ENCODE measurements at places on chromosomes 7 and 10.

- DNase-seq = no peak
Observed at GRCh38 chr7:70730451-70731110, 401.4 kb upstream of the GALNT17 start.

DNA sequence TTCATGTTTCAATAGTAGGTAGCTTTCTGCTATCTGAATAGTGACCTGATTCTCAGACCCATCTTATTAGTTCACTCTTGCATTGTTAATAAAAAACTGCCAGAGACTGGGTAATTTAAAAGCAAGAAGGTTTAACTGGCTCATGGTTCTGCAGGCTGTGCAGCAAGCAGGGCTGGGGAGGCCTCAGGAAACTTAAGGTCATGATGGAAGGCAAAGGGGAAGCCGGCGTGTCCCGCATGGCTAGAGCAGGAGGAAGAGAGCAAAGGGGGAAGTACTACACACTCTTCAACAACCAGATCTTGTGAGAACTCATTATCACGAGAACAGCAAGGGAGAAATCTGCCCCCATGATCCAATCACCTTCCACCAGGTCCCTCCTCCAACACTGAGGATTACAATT lies 185.2 kb upstream of the PITRM1 start:
- DNase-seq = no peak

- DNase-seq = no peak
Observed at GRCh38 chr7:129827467-129827990, 125.2 kb downstream of the UBE2H start.

GRCh38 chr7:151404216-151405011 lies 5.4 kb downstream of the WDR86 start:
- DNase-seq = no peak

DNA sequence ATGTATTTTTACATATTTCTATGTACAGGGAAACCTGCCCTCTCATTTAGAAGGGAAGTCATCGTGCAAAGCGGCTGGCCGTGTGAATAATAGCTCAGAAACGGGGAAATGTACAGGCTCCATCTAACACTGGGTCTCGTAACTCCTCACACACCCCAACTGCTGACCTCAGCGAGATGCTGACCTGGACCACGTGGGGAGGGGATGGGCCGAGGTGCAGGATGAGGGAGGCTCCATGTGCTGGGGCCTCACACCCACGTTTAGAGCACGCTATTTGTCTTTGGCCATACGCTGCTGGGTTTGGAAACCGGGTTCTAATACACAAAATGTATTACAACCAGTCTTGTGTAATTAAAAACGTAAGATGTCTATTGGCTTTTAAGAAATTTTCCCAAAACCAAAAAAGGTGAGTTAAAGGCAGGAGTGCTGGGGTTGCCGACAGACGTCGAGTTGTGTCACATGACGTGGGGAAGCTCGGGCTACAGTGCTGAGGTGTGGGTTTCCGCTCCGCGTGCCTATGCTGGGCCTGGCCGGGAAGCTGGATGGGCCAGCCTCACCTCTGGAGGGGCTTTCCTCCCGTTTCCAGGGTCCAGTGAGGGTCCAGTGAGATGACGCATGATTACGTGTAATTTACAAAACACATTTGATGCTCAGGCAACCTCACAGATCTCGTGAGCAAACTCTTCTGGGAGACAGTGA lies 215.6 kb downstream of the DNAJB6 start:
- no peak for DNase-seq

DNA sequence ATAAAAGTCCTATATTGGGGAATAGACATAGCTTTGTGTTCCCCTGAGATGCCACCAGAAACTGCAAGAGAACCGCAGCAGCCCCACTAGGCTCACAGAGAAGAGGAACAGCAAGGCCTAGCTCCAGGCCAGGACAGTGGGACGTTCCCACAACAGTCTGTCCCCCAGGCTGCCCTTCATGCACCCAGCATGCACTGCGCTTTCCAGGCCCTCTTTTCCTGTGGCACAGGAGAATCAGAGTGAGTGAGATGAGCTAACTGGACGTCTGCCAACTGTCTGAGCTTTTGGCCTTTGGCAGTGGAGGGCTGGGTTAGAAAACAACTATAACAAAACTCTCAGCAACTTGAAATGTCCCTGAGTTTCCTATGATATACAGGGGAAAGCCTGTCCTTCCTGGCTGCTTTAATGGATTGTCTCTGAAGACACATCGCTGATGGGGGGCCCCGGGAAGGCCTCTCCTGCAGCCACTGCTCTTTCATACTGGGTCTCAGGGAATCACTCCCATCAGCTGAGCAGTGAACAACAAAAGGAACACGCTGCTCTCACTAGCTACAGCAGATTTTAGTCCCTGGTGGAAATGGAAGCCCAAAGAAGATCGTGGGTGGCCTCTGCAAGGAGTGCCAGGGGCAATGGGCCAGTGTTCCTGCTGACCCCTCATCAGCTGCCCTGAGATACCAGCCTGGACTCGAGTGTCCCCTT lies 53.5 kb downstream of the PODXL start:
- DNase-seq = peak; percentile 37

DNA sequence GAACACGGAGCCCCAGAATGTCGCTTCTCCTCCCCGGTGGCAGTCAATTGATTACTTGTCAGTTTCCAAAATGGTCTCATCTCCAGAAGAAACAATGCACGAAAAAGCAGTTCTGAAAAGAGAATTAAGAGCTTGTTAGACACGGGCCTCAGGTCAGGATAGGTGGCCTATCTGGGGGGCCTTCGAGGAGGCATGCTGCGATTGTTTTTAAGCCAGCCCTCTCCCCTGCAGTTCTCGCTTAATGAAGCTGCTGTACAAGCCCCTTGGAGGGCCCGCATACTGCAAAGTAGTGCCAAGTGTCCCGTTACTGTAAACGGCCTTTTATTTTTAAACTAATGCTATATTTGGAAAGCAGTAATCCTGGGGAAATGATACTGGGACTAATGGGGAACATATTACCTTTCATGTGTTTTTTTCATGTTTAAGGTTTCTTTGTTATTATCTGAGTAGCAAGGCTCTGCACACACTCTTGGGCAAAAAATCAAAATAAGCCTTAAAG lies 114.8 kb upstream of the TCF7L2 start:
- DNase-seq = no peak

- no peak for DNase-seq
Observed at GRCh38 chr10:7308826-7309225, 102.0 kb downstream of the SFMBT2 start.

- DNase-seq = no peak
Observed at GRCh38 chr7:151299940-151300645, 41.5 kb upstream of the NUB1 start.

DNA sequence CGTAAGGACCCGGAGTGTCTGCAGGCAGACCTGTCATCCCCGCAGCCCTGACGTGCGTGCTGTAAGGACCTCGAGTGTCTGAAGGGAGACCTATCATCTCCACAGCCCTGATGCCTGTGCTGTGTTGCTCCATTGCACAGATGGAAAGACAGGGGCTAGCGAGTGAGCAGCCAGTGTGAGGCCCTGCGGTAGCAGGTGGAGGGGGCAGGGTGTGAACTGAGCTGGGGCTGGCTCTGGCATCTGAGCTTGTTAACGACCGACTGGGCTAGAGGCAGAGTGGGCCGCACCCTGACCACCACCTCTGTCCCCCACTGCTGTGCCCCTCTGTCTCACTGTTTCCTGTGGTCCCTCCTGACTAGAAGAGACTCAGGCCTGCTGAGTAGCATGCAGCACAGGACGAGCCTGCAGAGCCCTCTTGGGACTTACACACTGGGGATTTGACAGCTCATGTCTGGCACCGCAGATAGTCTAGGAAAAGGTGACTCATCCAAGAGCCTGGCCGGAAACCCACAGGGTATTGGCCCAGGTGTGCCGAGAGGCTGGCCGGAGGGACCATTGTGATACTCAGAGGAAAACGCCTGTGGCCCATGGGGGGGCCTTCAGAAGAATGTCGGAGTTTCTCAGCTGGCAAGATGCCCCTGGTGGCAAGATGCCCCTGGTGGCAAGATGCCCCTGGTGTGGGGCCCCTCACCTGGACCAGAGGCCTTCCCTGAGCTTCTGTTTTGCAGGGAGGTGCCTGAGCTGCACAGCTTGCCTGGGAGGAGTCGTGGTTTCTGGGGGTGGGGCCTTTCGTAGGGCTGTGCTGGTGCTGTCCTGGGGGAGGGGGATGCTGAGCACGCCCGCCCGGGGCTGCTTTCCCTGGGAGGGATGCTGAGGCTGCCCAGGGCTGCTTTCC lies 34.3 kb downstream of the INPP5A start:
- DNase-seq = peak; percentile 65

- no peak for DNase-seq
Observed at GRCh38 chr10:104622175-104622574, 18.9 kb upstream of the SORCS3 start.

- no peak for DNase-seq
Observed at GRCh38 chr10:78053211-78053868, 19.7 kb downstream of the RPS24 start.

DNA sequence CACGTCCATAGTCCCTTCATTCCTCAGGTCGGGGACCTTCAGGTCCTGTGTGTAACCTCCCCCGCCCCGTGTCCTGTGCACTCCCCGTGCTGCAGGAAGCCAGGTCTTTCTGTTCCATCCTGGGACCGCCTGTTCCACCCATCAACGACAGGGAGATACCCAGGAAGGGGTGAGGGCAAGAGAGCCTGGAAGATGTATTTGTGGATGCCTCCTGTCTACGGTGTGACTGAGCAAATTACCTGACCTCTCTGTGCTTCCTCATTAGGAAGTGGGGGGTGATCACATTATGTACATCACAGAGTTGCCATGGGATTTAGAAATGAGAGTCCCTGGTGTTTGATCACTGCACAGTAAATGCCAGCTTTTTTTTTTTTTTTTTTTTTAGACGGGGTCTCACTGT lies 46.3 kb downstream of the GRID2IP start:
- no peak for DNase-seq

- DNase-seq = no peak
Observed at GRCh38 chr7:43021431-43021830, 89.3 kb downstream of the MRPL32 start.

DNA sequence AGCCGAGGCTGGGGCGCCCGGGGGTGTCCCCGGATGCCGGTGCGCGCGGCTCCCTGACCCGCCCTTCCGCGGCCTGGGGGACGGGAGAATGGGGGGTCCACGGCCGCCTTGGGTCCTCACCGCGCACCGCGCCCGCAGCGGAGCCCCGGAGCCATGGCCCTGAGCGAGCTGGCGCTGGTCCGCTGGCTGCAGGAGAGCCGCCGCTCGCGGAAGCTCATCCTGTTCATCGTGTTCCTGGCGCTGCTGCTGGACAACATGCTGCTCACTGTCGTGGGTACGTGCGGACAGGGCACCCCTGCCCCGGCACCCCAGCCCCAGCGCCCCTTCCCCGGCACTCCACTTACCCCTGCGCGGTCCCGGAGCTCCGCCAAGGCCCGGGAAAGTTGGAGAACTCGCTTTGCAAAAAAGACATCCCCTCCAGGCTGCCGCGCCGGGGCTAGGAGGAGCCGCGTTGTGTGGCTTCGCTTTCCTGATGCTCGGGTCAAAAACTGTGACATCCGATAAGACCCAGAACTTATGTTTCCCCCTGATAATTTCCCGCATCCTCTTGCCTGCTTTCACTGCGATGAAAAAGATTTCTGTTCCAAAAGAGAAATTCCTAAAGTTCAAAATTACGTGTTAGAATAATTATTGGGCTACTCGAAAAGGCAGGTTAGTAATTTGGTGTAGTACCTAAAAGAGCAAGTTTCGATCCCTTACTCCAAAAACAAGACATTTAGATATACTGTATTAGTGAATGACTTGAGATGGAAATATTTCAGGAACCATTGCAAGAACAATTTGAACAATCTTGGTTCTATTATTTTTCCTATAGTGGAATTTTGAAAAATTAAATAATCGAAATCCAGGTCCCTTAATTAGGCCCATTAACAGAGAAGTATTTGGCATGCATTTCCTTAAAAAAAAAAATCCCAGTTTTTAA lies 888 bp downstream of the SLC18A2 start:
- DNase-seq = peak; percentile 3

DNA sequence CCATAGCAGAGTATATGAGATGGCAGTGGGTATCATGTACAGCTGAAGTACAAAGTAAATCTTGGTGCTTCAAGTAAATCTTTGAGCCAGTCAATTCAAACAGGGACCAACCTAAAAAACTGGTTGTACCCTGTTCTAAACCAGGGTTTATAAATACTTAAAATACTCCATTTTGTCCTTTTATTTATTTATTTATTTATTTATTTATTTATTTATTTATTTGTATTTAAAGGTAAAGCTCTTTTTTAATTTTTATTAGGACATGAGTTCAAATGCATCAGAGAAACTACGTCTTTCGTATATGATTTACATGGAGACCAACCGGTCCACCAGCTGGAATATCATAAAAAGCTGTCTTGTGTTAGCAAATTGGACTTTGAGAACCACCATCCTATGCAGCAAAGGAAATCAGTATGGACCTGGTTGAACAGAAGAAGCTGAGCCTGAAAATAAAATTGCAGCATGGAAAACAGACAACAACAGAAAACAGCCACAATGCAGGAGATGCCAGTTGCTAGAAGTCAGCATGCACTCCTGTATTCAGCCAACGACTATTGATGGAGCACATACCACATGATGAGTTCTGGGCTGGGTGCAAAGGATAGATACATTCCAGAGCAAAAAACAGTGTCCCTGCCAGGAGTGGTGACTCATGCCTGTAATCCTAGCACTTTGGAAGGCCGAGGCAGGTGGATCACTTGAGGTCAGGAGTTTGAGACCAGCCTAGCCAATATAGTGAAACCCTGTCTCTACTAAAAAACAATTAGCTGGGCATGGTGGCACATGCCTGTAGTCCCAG lies 60.0 kb downstream of the PLXNA4 start:
- DNase-seq = no peak

DNA sequence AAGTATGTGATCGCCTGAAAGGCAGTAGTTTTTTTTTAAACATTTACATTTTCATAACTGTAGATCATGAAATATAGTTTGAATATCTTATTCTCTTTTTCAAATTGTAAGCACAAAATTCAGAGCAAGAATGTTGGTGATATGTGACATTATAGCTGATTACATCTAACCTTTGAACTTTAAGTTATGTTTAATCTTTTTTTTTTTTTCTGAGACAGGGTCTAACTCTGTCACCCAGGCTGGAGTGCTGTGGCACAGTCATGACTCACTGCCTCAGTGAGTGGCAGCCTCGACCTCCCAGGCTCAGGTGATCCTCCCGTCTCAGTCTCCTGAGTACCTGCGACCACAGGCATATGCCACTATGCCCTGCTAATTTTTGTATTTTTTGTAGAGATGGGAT lies 278.7 kb upstream of the NEBL start:
- no peak for DNase-seq

DNA sequence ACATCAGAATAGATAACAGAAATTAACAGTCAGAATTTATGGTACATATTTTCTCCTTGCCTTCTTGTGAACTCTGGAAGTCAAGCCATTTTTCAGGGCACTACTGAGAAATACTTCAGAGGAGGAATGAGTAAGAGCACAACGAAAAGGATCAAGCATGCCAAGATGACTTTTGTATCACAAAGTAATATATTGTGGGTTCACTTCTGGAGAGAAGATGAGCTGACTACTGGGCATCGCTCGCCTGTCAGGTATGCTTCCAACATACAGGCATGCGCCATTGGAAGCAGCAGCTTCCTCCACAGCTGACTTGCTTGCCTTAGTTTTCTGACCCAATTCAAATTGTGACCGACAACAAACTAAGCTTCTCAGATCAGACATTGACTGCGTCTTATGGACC lies 137.3 kb downstream of the VTI1A start:
- no peak for DNase-seq

All from NCI-H2171 treated with DMSO at 0.1 percent for 48 hours (cell line).